Renal pelvis (tissue), 12 donors: ENCODE measurements at places on chromosomes 11 and 22. TPM values are rescaled to one million over a fixed set of nuclear protein-coding genes. Genes with fewer than 3 reads are reported as not detected.

DNA sequence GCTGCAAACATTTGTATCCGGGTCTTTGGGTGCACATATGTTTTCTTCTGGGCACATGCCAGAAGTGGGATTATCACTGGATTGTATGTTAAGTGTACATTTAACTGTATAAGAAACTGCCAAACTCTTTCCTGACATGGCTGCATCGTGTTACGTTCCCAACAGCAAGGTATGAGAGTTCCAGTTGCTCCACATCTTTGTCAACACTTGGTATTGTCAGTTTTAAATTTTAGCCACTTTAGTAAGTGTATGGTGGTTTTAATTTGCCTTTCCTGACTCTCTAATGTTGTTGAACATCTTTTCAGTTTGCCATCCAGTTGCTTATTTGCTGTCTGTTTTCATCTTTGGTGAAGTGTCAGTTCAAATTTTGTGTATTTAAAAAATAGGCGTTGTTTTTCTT, 22.5 kb upstream of the SMIM38 start:
- no peak for DNase-seq

DNA sequence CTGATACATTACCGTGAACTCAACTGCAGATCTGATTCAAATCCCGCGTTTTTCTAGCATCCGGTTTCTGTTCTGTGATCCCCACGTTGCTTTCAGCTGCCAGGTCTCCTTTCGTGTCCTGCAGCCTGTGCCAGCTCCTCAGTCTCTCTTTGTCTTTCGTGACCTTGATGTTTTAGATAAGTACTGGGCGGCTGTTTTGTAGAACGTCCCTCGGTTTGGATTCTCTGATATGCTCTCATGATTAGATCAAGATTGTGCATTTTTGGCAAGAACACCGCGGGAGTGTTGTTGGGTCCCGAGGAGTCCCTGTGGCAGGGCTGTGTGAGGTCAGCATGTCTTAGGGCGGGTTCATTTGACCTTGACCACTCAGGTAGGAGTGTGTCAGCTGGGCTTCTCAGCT, 38.6 kb downstream of the KCNQ1 start:
- no peak for DNase-seq

- DNase-seq = no peak
Measured at GRCh38 chr11:69272831-69273485, 21.0 kb upstream of the MYEOV start.

DNA sequence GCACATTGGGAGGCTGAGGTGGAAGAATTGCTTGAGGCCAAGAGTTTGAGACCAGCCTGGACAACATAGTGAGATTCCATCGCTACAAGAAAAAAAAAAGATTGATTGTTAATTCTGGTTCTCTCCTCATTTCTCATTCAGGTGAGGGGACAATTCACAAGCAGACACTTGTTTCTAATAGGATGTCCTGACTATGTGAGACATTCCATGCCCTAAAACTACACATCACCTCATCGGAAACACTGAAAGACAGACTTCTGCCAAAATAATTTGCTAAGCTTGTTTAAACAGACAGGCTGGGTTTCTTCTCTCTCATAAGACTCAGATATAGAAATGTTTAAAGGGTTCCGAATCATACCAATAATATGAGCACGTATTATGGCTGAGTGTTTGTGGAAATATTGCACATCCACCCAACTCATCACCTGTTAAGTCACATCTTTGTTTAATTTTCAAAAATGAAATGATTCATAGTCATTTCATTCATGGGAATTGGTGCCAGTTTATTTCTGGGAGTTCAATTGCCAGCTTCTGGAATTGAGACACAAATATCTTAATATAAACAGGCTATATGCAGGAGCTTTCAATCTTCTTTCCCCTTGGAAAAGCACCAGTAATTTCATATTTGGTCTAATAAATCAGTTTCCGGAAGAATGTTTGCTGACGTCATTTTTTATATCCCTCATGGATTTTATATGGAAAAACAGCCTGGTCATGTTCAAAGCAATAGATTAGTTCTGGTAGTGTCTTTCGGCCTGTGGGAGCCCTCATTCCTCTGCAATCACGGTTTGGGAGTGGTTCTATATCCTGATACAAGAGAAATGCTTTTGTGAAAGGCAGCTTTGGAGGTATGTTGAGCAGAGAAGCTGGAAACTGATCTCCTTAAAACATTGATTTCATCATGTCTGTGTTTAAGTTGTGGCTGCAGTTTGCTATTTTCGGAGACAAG, 87.0 kb downstream of the BDNF start:
- DNase-seq = no peak

DNA sequence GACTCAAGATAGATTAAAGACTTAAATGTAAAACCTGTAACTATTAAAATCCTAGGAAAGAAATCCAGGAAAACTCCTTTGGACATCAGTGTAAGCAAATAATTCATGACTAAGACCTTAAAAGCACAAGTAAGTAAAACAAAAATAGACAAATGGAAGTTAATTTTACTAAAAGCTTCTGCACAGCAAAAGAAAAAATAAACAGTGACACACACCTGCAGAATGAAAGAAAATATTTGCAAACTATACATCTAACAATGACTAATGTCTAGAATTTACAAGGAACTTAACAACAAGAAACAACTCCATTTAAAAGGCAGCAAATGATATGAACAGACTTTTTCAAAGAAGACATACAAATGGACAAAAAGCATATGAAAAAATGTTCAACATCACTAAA, 359.1 kb downstream of the LUZP2 start:
- DNase-seq = no peak

GRCh38 chr22:40597526-40598430, 38.7 kb downstream of the MRTFA start:
- DNase-seq = no peak

Gene GALNT18
- polyA plus RNA-seq = 26.4 TPM

Gene POGLUT3
- polyA plus RNA-seq = 30.3 TPM

Gene DUSP8
- 3.0 TPM for polyA plus RNA-seq

Gene MAML2
- polyA plus RNA-seq = 28.1 TPM

Gene ATF4
- 273 TPM for polyA plus RNA-seq

Gene CYTH4
- 4.7 TPM for polyA plus RNA-seq

Gene PAMR1
- polyA plus RNA-seq = 3.8 TPM
